Left cardiac atrium (tissue), 4 donors: ENCODE measurements at places on chromosomes 3 and 15.

GRCh38 chr3:70800951-70801350 is 488.5 kb upstream of the MDFIC2 start:
- no peak for DNase-seq

GRCh38 chr3:124091716-124092115 is 99.8 kb upstream of the ROPN1 start:
- no peak for DNase-seq

GRCh38 chr15:44501768-44502366 is 35.1 kb upstream of the EIF3J start:
- DNase-seq = no peak

GRCh38 chr3:143217283-143217682 is 97.7 kb downstream of the CHST2 start:
- no peak for DNase-seq

DNA sequence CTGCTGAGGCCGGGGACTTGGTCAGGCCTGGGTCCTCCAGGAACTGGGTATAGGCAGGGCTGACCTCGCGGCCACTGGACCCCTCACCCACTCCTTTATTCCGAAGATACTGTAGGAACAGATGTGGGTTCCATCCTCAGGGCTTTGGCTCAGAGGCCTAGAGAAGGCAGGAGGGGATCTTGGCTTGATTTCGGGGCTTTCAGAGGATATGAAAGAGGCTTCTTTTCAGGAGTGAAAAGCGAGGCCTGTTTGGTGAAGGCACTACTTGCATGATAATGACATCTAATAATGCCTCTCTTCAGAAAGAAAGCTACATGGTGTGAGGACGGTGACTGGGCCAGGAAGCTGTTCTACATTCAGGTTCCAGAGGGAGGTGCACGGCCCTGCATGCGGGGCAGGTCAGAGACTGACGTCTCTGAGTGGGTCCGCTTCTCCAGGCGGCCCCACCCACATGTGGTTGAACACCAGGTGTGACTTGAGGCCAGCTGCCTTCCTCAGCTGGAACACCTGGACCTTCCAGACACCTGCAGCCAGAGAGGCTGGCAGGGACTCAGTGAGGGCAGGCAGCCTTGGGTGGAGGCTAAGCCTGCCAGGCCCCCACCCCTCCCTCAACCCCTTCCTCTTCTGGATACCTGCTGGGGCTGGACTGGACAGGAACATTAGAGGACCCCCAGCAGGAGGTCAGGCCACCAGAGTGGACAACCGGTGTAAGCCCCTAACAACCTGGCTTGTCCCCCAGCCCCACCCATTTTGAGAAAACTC is 31.1 kb upstream of the HHATL start:
- no peak for DNase-seq

- DNase-seq = no peak
Observed at GRCh38 chr3:113552851-113553250, 20.5 kb downstream of the SIDT1 start.

- no peak for DNase-seq
Observed at GRCh38 chr3:33016846-33017405, 65.5 kb downstream of the CCR4 start.

DNA sequence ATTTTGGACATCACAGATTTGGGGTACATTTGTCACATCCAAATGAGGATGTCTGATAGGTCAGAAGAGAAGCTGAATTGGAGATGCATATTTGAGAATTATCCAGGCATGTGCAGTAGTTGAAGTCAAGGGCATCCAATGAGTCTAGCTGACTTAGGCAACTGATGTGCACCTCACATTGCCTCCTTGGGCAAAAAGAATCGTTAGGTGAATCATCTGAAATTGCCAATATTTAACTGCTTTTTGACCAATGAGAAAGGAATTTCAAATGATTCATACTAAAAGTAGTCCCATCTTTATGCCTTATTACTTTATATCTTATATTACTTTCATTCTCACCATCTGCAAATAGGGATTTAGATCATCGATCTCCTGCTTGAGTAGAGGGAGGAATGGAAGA is 117.7 kb downstream of the CD47 start:
- no peak for DNase-seq

DNA sequence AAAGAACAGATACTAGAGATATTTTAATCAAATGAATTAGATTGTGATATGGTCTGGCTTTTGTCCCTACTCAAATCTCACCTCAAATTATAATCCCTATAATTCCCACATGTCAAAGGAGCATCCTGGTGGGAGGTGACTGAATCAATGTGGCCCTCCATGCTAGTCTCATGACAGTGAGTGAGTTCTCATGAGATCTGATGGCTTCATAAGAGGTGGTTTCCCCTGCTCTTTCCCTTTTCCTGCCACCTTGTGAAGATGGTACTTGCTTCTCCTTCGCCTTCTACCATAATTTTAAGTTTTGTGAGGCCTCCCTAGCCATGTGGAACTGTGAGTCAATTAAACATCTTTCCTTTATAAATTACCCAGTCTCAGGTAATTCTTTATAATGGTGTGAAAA is 82.8 kb downstream of the FAIM start:
- DNase-seq = no peak

DNA sequence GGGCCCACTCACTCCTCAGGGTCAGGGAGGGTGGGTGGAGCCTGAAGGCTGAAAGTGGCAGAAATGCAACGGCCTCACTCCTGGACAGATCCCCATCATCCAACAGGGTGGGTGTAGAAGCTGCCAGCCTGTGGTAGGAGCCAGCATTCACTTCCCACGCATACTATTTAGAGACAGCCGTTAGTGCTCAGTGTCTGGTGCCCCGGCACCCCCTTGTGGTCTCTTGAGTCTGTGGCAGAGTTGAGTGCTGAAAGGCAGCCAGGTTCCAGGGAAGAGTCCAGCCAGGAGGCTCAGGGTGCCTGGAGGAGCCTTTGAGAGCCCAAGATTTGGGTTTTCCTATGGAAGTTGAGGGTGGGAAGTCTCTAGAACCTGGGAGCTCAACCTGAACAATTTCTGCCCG is 2.1 kb upstream of the GNAT1 start:
- peak; percentile 79 for DNase-seq

DNA sequence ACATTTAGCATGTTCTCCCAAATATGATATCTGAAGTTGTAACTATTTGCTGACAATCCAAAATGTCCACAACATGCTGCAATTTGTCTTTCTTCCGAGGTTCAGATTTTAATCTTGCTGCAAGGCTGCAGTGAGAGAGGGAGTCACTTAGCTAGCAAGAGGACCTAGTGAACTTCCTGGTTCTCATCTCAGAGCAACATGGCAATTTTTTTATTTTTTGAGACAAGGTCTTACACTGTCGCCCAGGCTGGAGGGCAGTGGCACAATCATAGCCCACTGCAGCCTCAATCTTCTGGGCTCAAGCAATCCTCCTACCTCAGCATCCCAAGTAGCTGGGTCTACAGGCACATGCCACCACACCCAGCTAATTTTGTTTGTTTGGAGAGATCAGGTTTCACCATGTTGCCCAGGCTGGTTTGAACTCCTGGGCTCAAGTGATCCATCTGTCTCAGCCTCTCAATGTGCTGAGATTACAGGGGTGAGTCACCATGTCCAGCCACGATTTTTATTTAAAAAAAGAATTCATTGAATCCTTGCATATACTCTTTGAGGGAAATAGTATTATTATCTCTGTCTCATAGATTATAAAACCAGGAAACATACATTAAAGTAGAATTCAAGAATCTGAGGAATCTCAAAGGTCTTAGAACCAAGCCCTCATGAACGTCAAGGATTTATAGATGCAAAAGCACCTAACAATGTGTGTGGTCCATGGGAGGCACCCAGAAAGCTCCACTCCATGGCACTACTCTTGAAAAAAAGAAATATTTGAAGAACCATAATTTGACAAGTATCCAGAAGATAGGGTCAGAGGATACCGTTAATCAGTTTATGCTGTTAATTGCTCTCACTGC is 9.1 kb downstream of the HDC start:
- no peak for DNase-seq

- DNase-seq = no peak
Observed at GRCh38 chr15:98950248-98950647, 57.3 kb downstream of the PGPEP1L start.

DNA sequence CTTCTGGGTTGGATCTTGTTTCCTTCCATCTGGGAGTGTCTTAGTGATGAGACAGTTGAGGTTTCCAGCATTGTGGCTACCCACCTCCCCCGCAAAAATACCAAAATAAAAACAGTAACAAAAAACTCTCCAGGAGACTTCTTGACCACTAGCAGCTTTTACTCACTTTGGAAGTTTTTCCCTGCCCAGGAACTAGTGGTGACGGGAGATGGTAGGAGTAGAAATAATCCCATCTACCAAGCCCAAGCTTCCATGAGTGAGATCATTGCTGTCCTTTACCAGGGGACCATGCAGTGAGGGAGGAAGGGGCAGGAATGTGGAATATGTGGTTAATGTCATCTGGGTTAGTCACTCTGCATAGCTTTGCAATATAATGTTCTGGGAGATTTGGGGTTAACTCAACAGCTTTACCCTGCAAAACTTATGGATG is 187.7 kb downstream of the ITPR1 start:
- DNase-seq = no peak

- DNase-seq = no peak
Observed at GRCh38 chr15:81270188-81270587, 53.8 kb downstream of the STARD5 start.

- no peak for DNase-seq
Observed at GRCh38 chr15:51022206-51022605, 72.5 kb downstream of the TNFAIP8L3 start.

DNA sequence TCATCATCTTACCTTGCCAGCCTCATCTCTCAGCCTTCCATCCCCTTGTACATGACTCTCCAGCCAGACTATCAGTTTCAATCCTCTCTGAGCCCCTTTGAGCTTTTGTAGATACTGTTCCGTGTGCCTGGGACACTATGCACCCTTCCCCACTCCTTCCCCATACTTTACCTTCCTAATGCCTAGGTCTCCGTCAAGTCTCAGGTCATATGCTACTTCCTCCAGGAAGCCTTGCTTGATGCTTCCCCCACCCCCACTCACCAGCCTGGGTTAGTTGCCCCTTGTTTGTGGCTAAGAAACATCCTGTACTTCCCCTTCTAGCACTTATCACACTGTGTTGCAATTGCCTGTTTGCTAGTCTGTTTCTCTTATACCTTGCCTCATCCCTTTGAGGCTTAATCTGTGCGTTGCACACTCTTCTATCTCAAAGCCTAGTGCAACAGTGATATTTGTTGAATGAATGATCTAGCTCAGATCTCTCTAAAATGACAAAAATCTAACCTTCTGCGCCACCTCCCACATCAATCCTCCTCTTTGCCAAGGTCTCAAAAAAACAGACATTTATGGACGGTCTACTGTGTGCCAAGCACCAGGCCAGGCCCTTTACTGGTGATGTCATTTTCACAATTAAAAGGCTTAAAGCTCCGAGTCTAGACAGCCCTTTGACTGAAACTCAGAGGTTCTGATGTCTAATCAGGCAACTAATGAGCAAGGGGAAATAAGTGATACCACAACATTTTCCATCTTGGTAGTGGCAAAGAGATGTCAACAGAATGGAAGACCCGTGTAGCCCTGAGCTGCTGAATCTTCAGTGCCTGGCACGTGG is 6.5 kb upstream of the USP3 start:
- peak; percentile 45 for DNase-seq
